ENCODE measurements at places on chromosomes 3 and 15.

- DNase-seq: no peak
Observed at GRCh38 chr15:60372227-60372626, 25.6 kb downstream of the ANXA2 start.

DNA sequence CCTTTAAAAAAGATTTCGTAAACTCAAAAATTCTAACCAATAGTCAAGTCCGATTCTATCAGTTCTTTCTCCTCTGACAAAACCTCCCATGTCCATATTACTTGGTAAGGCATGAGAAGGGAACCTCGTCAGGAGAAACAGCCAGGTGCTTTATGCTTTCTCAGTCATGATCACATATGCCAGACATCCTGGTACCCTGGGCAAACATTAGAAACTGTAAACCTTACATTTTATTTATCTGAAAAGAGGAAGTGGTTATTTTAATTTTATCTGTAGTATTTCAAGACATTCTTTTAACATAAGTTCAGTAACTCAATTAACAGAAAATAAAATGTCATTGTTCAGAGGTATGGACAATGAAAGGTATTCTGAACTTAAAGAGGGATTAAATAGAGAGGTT lies 474.8 kb upstream of the GBE1 start:
- no peak for DNase-seq

- DNase-seq: no peak
Observed at GRCh38 chr3:158775426-158776410, 26.1 kb upstream of the MFSD1 start.

- no peak for DNase-seq
Observed at GRCh38 chr3:125644036-125645005, 49.0 kb upstream of the OSBPL11 start.

- DNase-seq: no peak
Observed at GRCh38 chr15:79090487-79091203, at the start of gene RASGRF1. Gene RASGRF1, minus strand, starts transcription at chr15:79090780. Its CDS starts 282 bp downstream, at chr15:79090498.

DNA sequence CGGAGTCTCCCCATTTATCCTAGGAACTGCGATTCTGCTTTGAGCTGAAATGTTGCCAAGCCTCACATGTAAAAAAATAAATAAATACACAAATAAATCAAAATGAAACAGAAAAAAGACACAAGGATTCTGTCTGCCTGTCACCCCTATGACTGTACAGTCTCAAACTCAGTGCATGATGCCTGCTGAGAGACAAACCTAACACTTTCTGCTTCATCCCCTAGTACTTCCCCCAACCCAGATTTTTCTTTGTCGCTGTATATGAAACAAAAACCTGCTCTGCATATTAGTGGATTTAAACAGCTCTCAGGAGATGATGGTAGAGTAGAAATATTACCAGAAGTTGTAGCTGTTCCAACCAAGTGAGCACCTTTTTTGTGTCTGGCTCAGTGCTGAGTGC lies 530.7 kb upstream of the CFAP20DC start:
- no peak for DNase-seq

DNA sequence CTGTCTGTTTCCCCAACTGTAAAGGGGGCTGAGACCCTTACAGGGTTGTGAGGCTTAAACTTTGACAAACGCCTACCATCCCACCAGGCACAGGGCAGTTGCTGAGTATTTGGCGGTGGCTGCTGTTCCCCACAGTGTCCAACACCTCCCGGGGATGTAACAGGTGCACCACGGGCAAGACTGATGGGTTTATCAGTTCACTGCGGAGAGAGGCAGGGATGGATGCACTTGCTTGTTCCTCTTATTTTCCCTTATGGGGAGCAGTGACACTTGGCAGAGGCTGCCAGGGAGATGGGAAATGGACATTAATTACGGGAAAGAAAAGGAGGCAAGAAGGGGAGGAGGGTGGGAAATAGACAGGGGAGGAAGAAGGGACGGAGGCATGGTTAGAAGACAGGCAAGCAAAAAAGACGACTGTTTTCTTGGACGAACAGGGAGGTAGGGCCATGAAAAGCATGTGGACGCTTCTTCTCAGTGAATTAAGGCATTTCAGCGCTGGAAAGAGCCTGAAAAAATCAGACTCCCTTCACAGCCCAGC lies 16.6 kb upstream of the ADIPOQ start:
- DNase-seq: no peak

- no peak for DNase-seq
Observed at GRCh38 chr3:178916223-178916622, 155.4 kb downstream of the ZMAT3 start.

DNA sequence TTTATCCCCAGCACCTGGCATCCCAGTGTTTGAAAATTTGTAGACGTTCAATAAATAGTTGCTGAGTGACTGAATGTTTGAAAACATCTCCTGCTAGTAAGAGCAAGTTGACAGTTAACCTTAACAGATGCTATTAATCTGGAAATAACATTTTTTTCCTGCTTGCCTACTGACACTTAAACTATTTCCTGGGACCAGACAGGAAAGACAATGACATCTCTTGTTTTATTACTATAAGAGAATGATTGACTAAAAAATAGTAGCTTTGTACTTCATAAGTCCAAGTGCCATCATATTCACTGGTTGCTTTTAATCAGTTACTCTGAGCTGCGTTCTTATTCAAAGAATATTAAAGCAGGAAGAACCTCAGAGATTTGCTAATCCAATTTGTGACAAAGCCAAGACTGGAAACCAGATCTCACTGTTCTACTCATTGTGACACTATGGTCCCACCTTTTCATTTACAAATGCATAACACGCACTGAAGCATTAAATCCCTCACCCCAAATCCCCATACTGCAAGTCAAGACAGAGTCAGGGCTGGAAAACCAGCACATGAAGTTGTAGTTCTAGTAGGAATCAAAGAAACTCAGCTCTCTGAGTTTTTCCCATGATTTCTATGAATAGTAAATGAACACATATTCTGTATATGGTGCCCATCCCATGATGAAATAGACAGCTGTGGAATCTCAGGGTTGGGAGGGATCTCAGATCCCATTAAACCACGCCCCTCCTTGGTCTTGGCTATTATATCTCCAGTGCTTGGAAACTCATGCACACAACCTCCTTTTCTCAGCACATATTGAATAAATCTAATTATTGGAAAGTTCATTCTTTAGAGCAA lies 212.7 kb upstream of the P2RY1 start:
- DNase-seq: no peak

DNA sequence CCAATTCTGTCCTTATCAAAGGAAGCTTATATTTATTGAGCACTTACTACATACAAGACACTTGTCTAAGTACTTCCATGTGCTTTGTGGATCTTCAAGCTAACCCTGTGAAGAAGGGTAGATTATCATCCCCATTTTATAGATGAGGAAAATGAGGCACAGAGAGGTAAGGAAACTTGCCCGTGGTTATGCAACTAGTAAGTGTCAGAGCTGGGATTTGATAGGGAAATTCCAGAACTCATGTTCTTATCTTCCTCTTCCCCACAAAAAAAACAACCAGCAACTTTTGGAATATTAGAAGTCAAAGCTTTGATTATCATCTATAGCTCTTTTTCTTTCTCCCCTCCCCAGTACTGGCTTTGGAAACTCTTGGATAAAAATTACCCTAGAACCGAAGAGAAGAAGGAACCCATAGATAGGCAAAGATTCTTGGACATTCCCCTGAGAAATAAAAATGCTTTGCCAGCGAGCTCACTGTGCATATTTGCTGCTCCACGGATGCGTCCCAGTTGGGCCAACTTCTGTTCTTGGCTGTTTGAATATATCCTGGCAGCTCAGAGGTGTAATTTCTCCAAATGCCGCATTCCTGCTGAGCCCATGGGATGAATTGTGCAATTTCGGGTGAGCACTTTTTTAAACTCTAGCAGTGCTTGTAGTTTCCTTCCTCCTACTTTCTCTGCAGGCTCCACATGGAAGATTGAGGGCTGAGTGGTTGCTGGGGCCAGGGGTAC lies 591.5 kb upstream of the CFAP20DC start:
- DNase-seq: no peak

DNA sequence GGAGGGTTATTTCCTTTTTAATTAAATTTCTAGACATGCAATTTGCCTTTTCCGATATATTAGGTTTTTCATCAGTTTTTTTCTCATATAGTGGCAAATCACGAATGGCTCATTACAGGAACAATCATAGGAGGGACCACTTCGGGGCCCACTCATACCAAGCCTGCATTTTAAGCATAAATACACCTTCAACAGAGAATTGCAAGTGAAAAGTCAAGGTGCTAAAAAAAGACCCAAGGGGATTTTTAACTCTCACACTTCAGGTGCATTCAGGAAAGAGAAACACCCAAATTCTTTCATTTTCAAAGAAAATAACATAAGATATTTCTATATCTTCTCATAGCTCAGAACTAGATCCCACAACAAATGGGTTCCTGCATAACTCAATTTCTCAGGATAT lies 979.6 kb upstream of the NR2F2 start:
- DNase-seq: no peak

DNA sequence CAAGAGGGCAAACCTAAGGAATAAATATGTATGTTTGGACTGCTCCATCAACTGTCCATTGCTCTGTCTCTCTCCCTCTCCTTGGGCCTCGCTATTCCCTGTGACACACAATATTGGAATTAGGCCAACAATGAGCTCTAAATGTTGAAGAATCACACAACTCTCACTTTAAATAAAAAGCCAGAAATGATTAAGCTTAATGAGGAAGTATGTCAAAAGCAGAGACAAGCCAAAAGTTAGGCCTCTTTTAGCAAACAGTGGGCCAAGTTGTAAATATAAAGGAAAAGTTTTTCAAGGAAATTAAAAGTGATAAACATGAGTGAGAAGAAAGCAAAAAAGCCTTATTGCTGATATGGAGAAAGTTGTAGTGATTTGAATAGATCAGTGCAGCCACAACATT lies 141.0 kb downstream of the VGLL3 start:
- no peak for DNase-seq

DNA sequence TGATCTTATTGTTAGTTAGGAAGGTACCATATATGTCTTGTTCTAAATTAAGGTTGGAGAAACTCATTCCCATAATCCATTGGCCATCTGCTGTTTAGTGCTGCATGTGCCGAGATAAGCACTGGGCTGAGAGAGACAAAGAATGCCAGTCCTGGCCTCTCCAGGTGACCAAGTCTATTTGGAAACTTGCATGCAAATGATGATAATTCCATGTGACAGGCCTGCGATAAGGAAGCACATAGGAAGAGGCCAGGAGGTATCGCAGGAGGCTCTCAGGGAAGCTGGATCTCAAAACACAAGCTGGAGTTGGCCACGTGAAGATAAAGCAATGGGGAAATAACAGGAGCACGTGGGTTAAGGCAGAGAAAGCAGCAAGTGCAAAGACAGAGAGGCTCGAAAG lies 39.7 kb downstream of the MYO5C start:
- DNase-seq: no peak

DNA sequence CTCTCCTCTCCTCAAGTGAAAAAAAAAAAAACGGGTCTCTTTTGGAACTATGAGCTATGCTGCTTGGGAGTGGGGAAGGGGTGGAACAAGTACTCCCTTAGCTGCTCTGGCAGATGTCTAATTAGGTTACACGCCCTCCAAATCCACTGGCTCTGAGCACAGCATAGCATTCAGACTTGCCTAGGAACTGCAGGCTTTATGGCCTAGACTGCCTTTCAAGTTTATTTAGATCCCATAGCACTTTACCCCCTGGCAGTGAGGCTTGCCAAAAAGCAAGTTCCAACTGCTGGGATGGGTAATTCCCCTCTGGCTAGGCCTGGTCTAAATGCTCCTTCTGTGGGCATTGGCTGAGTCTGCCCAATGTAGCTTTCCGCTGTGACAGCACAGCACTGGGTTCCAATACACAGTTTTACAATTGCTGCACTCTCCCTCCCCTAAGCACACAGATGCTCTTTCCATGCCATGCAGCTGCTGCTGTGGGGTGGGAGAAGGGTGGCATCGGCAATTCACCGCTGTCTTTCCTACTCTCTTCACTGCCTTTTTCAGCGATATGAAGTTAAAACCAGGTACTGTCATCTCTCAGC lies 152.8 kb downstream of the KCNAB1 start:
- no peak for DNase-seq

- DNase-seq: no peak
Observed at GRCh38 chr3:25088284-25088683, 339.8 kb upstream of the RARB start.

DNA sequence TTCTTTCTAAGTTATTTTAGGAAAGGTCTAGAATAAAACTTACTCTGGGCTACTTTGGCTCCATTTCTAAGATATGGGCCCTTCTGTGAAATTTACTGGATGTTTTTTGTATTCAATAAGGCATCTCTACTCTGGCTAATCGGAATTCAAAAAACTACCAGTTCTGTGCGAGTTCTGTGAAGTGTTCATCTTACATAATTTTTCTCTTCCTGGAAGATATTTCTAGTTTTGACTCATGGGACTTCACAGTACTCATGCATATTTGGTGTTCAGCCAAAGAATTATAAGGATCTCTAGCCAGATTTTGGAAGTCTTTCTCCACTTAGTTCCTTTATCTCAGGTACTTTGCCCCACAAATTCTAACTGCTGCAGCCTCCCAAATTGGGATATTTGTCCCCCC lies 46.4 kb upstream of the MBNL1 start:
- no peak for DNase-seq

DNA sequence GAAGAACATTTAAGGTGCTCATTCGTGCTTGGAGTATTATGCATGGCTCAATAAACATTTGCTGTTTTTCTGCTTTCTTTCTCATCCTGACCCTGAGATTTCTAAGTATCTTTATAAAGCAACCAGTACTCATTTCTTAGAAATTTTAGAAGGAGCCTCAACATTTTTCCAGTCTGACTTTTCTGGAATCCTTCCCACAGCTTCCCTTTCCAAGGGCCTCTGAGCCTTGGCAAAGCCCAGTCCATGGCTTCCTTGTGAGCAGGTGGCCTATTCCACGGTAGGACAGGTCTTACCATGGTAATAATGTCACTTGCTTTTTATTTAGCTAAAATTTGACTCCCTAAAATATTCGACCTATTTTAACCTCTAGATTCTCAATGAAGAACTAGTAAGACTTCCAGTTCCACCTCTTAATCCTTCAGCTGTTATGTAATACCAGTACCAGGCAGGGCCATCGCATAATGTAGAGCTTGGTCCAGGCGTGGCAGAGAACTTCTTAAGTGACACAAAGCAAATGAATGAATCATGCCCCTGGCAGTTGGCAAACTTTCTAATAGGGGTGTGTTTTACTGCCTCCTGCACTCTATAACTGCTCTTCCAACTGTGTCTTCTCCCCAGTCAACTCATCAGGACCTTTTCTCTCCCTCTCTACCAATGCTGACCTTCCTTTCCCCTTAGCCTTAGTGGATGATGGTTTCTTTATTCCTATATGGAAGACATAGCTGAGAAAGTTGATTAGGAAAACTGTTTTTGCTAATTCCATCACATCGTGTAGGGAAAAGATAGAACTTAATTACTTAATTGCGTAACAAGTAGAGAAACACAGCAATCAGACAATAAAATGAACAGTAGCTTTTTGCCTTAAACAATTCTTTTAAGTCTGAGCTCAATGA lies 894 bp upstream of the TM4SF4 start:
- no peak for DNase-seq

- DNase-seq: no peak
Observed at GRCh38 chr15:34783991-34784390, 11.4 kb downstream of the ACTC1 start.

GRCh38 chr15:40499931-40500330 lies 29.1 kb downstream of the CHST14 start:
- DNase-seq: no peak

DNA sequence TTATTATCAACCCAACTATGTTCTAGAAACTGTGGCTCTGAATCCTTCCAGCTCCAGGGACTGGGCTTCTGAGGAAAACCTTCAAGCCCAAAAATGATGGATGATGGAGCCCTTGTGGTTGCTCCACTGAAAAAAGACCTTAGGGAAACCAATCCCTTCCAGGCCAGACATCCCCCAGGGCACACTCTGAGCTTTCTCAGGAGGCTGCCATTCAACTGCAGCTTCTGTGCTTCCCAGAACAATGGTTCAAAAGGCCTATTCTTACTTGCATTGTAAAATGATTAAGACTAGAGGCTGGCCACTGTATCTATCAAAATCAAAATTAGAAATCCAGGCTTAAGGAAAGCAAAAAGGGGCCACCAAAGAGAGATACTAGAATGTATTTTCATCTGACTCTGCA lies 27.3 kb downstream of the EID1 start:
- no peak for DNase-seq
